Mucosa of gallbladder (tissue), 1 donor: ENCODE measurements at places on chromosomes 2 and 18. TPM values are rescaled to one million over a fixed set of nuclear protein-coding genes. Genes with fewer than 3 reads are reported as not detected.

GRCh38 chr2:8475349-8476031 lies 206.4 kb upstream of the ID2 start:
- DNase-seq = no peak

- no peak for DNase-seq
Observed at GRCh38 chr2:49827366-49827765, 673.1 kb upstream of the FSHR start.

DNA sequence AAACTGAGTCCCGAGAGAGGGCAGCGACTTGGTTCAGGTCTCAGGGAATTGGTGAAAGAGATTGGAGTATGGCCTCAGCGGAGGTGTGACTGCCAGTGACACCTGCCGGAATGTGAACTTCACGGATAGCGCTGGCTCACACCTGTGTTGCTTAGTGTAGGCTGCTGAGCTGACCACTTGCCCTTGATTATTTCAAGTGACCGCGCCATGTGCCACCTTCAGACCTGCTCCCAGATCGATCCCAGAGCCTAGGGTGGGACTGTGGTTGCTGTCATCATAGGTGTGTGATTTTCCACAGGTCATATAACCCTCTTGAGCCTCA lies 134.8 kb downstream of the GLI2 start:
- no peak for DNase-seq

GRCh38 chr18:11021477-11021876 lies 127.9 kb downstream of the PIEZO2 start:
- DNase-seq = no peak

Gene POLR1B
- total RNA-seq = 13.8 TPM

Gene ALPP
- total RNA-seq = not detected

Gene ZNF638
- 102 TPM for total RNA-seq

GRCh38 chr2:62660582-62661262 lies 44.8 kb upstream of the EHBP1 start:
- DNase-seq = no peak

Gene SP140
- 4.2 TPM for total RNA-seq

DNA sequence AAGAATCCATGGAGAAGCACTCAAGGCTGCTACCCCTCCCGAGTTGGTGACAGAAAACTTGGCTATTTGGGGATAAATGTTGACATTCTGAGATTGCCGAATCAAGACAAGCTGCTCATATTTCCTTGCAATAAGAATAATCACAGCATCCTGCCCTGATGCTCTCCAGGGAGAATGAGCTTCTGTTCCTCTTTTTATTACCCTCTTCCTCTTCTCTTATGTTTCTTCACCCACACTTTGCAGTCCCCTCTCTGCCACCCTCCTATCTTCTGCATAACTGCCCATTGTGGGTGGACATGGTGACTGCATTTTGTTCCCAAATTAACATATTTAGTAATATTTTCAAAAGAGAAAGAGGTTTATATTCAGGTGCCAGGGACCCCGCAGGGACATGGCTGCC lies 11.9 kb upstream of the MSGN1 start:
- DNase-seq = no peak

Gene INO80D
- 24.6 TPM for total RNA-seq

DNA sequence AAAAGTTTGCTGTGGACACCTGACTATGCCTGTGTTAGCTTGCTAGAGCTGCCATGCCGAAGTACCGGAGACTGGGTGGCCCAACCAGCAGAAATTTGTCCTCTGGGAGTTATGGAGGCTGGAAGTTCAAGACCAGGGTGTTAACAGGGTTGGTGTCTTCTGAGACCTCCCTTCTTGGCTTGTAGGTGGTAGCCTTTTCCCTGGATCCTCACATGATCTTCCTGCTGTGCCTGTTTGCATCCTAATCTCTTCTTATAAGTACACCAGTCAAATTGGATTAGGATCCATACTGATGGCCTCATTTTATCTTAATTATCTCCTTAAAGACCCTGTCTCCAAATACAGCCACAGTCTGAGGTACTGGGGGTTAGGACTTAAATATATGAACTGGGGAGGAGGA lies 845 bp downstream of the TMEM177 start:
- no peak for DNase-seq

- DNase-seq = no peak
Observed at GRCh38 chr2:82795446-82795845, 1663.6 kb downstream of the SUCLG1 start.

DNA sequence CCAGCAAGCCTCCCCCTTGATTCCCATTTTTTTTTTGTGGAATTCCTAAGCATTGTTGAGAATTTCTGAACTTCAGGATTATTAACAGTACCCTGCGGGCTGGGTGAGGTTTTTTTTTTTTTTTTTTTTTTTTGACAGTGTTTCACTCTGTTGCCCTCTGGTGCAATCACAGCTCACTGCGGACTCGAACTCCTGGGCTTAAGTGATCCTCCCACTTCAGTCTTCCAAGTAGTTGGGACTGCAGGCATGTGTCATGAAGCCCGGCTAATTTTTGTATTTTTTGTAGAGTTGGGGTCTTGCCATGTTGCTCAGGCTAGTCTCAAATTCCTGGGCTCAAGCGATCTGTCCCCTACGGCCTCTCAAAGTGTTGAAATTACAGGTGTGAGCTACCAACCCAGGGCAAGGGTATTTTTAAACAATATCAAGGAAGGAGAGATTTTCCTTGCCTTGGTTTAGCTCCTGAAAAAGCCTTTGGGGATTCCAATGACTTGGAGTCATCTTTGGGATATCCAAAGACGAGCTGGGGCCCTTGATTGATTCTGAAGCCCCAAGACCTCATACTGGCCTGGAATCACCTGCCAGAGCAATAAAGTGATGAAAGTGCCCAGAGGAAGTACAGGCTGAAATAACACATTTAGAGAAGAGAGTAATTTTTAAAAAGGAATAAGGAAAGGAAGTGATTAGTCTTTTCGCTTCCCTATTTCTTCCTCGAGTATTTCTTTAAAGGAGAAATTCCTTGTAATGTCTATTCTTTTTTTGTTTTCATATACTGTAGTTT lies 240.2 kb downstream of the TGIF1 start:
- DNase-seq = no peak

GRCh38 chr2:99106913-99107312 lies 34.6 kb upstream of the C2orf15 start:
- no peak for DNase-seq

Gene ZEB2
- 91.0 TPM for total RNA-seq

DNA sequence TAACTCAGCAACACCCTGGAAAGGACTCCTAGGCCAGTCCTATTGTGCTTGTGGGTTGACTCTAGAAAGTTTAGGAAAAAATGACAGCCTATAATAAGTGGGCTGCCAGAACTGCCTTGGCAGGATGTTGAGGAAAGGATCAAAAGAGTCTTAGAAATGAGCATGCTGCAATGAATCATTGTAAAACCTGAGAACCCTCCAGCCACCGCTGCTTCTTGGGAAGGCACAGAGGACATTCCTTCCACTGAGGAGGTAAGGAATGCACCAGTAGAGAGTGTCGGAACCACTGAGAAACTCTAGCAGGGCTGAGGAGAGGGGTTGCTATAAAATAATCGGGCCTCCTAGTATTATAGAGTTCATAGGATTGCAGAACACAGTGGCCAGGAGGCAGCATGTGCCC lies 146.7 kb upstream of the SMIM21 start:
- DNase-seq = no peak

Gene DCDC2C
- total RNA-seq = 0.14 TPM

DNA sequence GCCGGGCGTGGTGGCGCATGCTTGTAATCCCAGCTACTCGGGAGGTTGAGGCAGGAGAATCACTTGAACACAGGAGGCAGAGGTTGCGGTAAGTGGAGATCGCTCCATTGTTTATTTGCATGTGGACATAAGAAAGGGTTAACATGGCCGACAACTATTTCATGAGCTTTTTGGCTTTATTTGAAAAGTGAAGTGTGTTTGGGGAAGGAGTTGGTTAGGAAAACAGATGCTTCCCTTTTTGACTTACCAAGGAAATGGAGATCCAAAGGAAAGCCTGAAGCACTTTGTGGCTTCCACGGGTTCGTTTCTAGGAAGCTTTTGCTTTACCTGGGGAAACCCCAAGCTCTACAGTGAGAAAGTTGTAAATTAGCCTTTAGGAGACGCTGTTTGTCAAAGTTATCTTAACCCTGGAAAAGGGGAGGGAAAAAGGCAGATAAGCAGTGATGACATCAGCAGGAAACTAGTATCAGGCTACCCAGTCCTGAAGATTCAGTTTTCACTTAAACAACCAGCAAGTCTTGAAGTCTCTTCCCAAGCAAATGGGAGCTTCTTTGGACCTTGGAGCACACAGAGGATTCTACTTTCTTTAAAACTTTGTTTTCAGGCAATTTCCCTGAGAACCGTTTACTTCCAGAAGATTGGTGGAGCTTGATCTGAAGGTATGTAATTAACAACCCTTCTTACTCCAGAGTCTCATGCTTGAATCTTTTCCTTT lies at the start of gene CASP10:
Gene CASP10, plus strand, starts transcription at position 492 of the 715 bp plus-strand sequence. CDS start 2,637 bp downstream, outside the sequence.
- peak; percentile 53 for DNase-seq
